ENCODE measurements at places on chromosomes 1 and 21.

DNA sequence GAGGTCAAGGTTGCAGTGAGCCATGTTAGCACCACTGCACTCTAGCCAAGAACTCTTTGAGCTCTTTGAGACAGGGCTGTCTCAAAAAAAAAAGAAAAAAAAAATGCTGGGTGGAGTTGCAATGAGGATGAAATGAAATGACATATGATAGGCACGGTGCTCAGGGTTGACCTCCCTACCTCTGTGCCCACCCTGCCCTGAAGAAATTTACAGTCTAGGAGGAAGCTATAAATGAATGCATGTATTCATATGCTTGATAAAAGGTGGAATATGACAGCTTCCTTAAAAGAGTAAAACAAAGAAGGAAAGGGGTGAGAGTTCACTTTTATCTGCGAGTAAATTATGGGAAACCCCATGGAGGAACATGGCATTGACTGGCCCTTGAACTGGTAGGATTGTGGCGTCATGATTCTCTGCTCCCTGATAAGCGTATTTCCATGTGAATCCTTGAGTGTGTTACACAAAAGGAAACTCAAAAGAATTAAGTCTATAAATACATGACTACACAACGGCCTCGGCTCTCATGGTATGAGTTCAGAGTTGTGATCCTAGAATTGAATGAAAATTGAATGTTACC lies 59.0 kb upstream of the RAVER2 start:
- H3K27me3 ChIP-seq: no peaks in the 10 kb centered on the region
- no peak overlapping the region for H3K4me3 ChIP-seq
- ATAC-seq: no peak
- no peaks in the 10 kb centered on the region for H3K36me3 ChIP-seq

DNA sequence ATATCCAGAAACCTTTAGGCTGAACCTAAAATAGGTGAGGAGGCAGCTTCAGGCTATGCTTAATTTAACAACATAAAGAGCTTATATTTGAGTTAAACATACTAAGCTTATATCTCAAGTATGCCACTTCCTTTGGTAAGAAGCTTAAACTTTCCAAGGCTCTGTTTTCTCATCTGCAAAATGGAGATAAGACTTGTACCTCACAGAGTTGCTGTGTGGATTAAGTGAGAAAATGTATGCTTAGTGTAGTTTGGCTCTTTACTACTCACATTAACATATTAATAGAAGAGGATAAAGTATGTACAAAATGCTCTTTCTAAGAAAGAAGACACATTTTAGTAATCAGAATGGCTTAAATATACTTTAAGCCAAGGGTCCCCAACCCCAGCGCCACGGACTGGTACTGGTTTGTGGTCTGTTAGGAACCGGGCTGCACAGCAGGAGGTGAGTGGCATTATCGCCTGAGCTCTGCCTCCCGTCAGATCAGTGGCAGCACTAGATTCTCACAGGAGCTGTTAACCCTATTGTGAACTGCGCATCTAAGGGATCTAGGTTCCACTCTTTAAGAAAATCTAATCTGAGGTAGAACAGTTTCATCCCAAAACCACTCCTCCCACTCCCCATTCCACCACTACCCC lies 77.2 kb downstream of the HS2ST1 start:
- H3K4me1 ChIP-seq: no peaks in the 10 kb centered on the region
- ATAC-seq: no peak
- no peak overlapping the region for H3K4me3 ChIP-seq
- H3K27me3 ChIP-seq: no peaks in the 10 kb centered on the region
- H3K36me3 ChIP-seq: no peaks in the 10 kb centered on the region

- no peaks in the 10 kb centered on the region for H3K36me3 ChIP-seq
- H3K27me3 ChIP-seq: peaks cover 48% of the 10 kb centered on the region
- no peak overlapping the region for H3K27ac ChIP-seq
- H3K4me1 ChIP-seq: peaks cover 31% of the 10 kb centered on the region
- peak overlapping the region; percentile 51 for H3K4me3 ChIP-seq
- peak; percentile 13 for ATAC-seq
Measured at GRCh38 chr1:75616436-75617433, 5.8 kb upstream of the SLC44A5 start.

GRCh38 chr1:66831529-66832239 lies 30.6 kb upstream of the INSL5 start:
- no peak overlapping the region for H3K4me3 ChIP-seq
- H3K27me3 ChIP-seq: no peaks in the 10 kb centered on the region
- no peak overlapping the region for H3K27ac ChIP-seq
- H3K4me1 ChIP-seq: no peaks in the 10 kb centered on the region
- H3K36me3 ChIP-seq: no peaks in the 10 kb centered on the region

GRCh38 chr1:5751163-5751540 lies 241.1 kb downstream of the NPHP4 start:
- no peak overlapping the region for H3K4me3 ChIP-seq
- no peak overlapping the region for H3K27ac ChIP-seq
- no peaks in the 10 kb centered on the region for H3K36me3 ChIP-seq

- ATAC-seq: no peak
- peak overlapping the region; percentile 51 for H3K27ac ChIP-seq
- H3K4me1 ChIP-seq: peaks cover 44% of the 10 kb centered on the region
- H3K4me3 ChIP-seq: peak overlapping the region; percentile 52
- no peaks in the 10 kb centered on the region for H3K36me3 ChIP-seq
- H3K27me3 ChIP-seq: peaks cover 33% of the 10 kb centered on the region
Measured at GRCh38 chr1:6485168-6486101, 6.0 kb downstream of the PLEKHG5 start.

Measured in gastroesophageal sphincter (tissue), 4 donors.